ENCODE measurements at places on chromosomes 11 and 22.

GRCh38 chr11:88508759-88509581 is 171.4 kb upstream of the CTSC start:
- DNase-seq = no peak

DNA sequence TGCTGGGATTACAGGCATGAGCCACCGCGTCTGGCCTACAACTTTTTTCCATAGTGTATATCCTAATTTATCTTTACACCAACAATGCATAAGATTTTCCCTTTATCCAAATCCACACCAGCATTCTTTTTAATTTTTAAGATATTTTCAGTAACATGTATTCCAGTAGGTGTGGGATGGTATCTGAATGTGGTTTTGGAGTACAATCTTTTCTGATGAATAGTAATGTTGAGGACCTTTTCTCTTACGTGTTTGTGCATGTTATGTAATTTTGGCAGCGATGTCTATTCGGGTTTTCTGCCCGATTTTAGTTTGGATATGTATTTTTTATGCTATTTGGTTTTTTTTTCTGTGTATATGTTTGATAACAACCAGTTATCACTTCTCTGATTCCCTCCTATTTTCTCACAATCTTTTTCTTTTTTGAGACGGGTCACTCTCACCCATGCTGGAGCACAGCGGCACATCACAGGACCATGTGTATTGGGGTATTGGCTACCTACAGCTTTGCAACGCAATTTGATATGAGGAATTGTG is 114.6 kb upstream of the GRK3 start:
- no peak for DNase-seq

DNA sequence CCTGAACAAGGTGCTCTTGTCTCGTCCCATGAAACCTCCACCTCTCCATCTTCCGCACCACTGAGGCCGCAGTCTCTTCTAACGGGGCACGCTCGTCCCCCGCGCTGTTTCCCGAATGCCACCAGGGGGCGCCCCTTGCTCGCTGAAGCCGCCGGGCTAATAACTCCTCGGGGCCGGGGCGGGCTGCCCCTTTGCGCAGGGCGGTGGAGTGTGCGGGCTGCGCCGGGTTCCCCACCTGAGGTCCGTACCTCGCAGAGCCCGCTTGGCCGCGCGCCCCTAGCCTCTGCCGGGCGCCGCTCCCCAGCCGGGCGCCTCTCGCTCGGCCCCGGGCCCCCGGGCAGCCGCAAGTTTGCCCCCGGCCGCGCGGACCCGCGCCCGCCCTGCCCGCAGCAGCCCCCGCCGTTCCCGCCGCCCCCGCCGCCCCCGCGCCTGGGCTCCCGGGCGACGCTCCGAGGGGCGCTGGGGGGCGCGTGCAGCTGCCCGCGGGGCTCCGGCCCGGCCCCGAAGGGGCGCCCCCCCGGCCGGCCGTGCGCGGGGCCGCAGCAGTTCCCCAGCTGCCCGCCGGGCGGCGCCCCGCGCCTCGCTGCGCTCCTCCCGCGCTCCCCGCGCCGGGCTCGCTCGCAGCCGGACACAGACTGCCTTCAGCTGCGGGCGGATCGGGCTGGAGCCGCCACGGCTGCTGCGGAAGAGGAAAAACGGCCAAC is at the start of gene GRIK4:
Gene GRIK4 (plus strand): TSS at position 633 of the 704 bp plus-strand sequence. CDS start 148,571 bp downstream, outside the sequence.
- DNase-seq = peak; percentile 72

- DNase-seq = no peak
Observed at GRCh38 chr11:96322775-96323641, 20.0 kb downstream of the MAML2 start.

GRCh38 chr11:119752345-119752871 is 23.4 kb upstream of the NECTIN1 start:
- no peak for DNase-seq

All from fibroblast of villous mesenchyme (primary cell).